HFFc6 (cell line): ENCODE measurements at places on chromosomes 12 and 14. TPM values are rescaled to one million over a fixed set of nuclear protein-coding genes. Genes with fewer than 3 reads are reported as not detected.

MIP gene
- total RNA-seq: not detected in 2 replicates

CHST11 gene
- total RNA-seq: 3.1 to 4.4 TPM (median 3.7 TPM) in 3 replicates

DNA sequence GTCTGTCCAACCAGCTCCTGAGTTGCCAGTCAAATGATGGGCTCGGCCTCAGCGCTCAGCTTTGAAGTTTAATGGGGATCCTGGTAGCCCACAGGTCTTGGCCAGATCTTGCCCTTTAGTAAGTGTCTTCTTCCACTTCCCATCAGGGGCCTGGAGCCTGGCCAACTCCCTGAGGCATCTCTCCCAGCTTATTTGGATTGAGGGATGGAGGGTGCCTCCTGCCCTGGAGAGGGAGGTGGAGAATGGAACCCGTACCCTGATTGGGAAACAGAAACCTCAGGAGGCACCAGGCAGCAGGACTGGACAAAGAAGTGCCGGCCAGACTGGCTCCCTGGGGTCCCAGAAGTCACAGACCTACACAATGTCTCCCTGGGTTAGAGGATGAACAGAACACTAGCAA is 40.5 kb upstream of the LTBP2 start:
- DNase-seq: no peak

SLC38A2 gene
- total RNA-seq: 1,044 to 1,187 TPM (median 1,148 TPM) in 3 replicates

DNA sequence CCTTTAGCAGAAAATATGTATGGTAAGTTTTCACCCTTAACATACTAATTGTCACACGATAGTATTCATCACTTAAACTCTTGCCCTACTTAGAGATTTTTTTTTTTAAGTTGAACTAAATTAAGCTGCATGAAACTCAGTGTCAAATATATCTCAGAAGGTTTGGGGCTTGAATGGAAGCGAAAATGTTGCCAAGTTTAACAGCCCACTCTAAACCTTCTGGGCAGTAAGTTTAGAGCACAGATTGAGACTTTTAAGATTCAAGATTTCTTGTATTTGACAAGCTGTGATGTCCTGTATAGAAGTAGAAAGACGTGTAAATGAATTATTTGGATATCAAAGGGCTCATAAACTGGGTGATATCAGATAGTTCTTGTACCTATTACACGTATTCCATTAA is 287.3 kb upstream of the FLRT2 start:
- DNase-seq: no peak

SOS2 gene
- 12.9 to 14.2 TPM (median 13.1 TPM) in 3 replicates for total RNA-seq

GRCh38 chr14:75636100-75636692 is 24.5 kb downstream of the ERG28 start:
- DNase-seq: peak; percentile 60

DNA sequence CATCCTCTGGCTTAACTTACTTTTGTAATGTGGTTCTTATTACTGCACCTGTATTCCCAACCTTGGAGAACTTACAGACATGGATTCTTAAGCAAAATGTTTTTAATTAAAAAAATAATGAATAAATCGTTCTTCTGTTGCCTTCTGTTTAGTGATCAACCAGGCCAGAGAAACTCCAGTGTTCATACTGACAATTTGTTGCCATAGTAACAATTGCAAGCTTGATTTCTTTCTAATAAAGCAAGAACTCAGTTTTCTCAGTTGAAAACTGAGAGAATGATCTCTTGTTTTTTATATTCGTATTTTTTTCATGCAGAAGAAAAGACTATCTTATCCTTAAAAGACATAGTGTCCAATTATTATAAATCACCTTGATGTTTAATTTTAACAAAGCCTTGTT is 106.5 kb upstream of the LMNTD1 start:
- DNase-seq: no peak

LALBA gene
- total RNA-seq: not detected in 3 replicates

KRT80 gene
- total RNA-seq: 2.5 to 3.8 TPM (median 3.7 TPM) in 3 replicates

DNA sequence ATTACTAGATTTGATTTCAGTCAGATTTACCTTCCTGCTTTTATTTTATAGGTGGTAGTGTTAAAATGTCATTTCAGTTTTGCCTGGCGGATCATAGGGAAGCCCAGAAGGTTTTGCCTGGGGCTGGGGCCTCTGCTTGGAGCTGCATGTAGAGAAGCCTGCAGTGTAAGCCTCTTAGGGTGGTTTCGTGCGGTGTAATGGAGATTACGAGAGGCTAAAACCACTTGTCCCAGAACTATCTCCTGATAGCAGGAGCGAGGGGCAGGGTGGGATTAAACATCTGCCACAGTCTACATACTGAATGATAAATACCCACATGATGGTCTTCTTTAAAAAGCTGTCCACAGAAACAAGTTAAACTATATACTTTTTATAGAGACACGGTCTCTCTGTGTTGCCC is 35.0 kb upstream of the DICER1 start:
- no peak for DNase-seq

DNA sequence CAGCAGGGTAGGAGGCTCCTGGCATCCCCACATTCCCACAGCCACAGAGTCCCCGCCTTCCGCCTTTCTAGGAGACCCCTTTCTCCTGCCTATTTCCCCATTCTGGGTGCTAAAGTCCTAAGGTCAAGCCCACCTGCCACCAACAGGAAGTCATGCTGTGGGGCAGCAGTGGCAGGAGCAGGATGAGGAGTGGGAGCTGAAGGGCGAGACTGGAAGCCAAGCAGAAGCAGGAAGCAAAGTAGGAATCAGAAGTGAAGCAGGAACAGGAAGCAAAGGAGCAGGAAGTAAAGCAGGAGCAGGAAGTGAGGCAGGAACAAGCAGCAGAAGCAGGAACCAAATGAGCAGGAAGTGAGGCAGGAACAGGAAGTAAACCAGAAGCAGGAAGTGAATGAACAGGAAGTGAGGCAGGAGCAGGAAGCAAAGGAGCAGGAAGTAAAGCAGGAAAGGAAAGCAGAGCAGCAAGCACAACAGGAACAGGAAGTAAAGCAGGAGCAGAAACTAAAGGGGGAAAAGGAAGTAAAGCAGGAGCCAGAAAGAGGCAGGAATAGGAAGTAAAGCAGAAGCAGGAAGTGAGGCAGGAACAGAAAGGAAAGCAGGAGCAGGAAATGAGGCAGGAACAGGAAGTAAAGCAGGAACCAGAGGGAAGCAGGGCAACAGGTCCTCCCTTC is 38.3 kb upstream of the RIMBP2 start:
- DNase-seq: no peak

- no peak for DNase-seq
Observed at GRCh38 chr12:10960211-10960610, 21.1 kb upstream of the TAS2R14 start.

- DNase-seq: no peak
Observed at GRCh38 chr12:124995200-124995961, 1.9 kb downstream of the BRI3BP start.

- DNase-seq: no peak
Observed at GRCh38 chr12:128844031-128844635, 9.1 kb upstream of the GLT1D1 start.

DNA sequence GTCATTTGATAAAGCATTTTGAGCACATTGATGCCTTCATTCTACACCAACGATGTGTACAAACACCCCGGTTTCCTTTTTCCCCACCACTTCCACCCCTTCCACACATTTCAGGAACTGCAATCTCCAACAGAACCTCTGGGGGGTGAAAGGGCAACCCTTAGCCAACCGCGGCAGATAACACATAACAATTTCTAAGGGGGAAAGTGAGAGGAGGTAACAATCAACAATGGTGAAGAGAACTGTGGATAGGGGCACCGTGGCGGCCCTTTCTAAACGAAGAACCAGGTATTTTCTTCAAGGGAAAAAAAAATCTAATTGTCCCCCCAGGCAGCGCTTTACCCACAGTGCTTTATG is 1.1 kb downstream of the KITLG start:
- peak; percentile 17 for DNase-seq

DNA sequence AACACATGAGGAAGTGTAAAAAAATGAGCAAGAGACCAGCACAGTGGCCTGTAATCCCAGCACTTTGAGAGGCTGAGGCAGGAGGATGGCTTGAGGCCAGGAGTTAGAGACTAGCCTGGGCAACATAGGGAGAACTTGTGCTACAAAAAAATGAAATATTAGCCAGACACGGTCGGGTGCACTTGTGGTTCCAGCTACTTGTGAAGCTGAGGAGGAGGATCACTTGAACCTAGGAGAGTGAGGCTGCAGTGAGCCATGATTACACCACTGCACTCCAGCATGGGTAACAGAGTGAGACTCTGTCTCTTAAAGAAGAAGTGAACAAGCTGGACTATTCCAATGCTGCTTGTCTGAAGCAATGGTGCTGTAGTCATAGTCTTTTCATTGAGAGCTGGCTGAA is 36.3 kb upstream of the MAP3K9 start:
- no peak for DNase-seq

GRCh38 chr12:3201339-3202051 is 124.3 kb downstream of the TSPAN9 start:
- no peak for DNase-seq

DNA sequence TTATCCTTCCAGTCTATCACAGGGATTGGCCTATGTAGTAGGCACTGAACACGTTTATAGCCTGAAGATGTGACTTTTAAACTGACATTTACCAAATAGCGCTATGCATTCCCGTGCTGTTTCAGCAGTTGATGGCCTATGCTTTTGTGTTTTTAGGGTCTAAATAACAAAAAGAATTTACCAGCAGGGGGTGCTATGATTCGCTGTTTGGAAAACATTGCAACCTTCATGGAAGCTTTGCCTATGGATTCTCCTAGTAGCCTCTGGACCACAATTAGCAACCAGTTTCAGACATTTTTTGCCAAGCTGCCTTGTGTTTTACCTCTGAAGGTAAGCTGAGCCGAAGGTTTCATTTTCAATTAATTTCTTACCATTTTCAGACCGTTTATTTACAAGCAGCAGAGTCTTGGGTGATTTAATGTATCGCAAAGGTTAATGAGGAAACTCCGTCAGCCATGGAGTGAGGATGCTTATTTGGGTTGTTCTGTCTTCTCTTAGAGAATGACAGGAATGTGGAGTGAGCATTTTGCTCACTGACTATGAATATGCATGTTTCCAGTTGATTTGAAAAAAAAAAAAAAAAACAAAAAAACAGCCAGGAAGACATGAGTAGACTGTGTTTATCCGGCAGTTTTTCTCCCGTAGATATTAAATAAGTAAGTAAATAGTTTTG is 133.1 kb downstream of the PRIMA1 start:
- peak; percentile 11 for DNase-seq

DNA sequence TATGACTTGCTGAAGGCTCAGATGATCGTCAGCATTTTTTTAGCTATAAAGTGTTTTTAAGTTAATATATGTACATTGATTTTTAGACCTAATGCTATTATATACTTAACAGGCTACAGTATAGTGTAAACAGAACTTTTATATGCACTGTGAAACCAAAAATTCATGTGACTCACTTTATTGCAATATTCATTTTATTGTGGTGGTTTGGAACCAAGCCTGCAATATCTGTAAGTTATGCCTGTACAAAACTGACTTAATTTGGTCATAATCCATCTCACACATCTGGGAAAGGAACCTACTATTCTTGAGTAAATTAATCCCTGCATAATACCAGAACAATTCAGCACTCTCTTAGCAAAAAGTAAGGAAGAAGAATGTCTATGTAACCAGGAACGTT is 390.7 kb downstream of the SYT1 start:
- no peak for DNase-seq

DNA sequence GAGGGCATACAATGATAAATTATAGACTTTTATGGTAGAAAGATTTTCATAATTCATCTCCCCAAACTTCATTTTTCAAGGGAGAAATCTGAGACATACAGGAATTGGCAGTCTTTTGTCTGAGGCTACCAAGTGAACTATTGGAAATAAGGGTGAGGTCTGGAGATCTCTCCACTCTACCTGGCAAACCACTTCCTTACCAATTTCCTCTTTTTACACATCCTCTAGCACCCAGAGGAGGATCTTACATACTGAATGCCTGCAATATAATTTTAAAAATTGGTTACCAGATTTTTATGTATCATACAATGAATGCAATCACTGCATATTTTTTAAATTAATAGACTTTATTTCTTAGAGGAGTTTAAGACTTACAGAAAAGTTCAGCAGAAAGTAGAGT is 6.6 kb downstream of the PDE6H start:
- DNase-seq: no peak

RPL10L gene
- not detected in 3 replicates for total RNA-seq

DNA sequence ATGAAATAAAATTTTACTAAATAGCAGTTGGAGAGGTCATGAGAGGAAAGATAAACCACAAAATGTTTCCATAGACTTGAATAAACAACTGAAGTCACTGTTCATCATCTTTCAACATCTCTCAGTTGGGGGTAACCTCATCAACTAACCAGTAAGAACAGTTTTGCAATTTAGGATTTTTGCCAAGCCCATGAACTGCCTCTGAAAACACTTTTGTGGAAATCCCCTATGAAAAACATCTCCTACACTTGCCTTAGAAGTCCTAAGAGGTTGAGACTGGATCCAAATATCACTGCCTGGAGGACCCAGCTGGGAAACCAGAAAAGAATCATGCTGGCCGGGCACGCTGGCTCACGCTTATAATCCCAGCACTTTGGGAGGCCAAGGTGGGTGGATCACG is 273.1 kb downstream of the C12orf50 start:
- DNase-seq: no peak

- no peak for DNase-seq
Observed at GRCh38 chr12:46152456-46152855, 116.4 kb downstream of the SLC38A1 start.
